ENCODE measurements at places on chromosomes 2 and 18.

DNA sequence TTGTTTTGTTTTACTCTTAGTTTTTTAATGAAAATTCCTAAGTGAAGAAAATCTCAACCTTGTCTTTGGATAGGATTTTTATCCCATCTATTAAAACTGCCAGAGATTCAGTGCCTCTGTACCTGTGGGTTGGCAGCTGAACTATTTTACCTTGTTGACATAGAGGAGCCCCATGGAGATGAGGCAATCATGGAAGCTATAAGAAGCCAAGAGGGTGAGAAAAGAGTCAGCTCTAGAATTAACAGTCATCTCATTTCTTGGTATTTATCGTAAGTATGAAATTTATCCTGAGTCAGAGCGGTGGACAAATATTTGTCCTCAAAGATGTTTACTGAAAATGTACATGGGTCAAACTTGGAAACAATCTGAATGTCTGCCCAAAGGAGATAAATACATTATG is 35.8 kb upstream of the PGAP1 start:
- no peak for DNase-seq

- DNase-seq = no peak
These were observed 71.4 kb upstream of the RNU4ATAC start for GRCh38 chr2:121459291-121459690.

- DNase-seq = no peak
These were observed 61.2 kb upstream of the CHN1 start for GRCh38 chr2:175066411-175066810.

DNA sequence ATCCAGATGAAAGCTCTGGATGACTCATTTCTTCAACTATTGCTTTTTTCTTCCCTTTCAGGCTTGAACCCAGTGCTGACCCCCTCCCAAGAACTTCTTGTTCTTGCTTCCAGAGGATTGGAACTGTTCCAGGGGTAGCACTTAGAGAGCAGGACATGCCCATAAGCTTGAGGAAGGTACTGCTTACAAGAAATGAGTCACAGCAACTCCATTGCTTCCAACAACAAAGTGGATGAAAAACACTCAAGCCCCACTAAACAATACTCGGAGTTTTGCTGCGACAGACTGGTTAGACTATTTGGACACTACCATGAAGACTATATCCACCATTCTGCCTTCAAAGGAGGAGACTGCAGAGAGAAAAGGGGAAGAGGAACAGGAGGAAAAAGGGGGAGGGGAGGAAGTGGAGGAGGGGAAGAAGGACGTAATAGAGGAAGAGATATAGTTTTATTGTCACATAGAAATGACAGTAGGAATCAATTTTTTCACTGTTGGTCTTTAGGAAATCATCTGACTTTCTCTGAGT is 1.6 kb upstream of the EPC2 start:
- no peak for DNase-seq

DNA sequence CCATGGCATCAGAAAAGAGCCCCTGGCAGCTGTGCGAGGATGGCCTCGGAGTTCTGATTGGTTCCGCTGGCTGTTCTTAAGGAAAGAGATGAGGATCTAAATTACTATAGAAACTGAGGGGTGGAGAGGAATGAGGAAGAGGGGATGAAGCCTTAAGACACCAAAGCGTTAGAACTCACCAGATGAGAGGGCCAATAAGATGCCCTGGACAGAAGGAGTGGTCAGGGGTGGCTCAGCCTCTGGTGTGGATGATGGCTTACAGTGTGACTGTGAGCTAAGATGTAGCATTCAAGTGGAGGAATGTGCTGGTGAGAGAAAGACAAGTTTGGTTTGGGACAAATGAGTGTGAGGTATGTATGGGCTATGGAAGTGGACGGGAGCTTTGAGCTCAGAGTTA is 97.8 kb downstream of the ZFP36L2 start:
- DNase-seq = no peak

GRCh38 chr2:136376798-136377211 is 258.9 kb upstream of the CXCR4 start:
- DNase-seq = no peak

DNA sequence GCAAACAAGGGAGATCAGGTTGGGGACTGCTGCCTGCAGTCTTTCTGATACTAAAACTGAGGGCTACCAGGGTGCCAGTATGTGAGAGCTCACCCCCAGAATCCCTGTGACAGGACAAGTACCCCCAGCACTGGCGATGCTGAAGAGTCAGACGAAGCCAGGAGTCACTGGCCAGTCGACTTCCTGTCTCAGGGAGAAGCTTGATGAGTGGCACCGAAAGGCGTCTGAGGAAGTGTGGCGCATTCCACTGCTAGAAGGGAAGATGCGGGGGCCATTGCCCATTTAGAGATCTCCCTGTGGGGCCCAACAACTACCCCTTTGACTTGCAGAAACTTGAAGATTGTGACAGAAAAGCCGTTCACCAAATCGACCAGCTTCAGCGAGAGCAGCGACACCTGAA is 22.0 kb downstream of the MXD1 start:
- no peak for DNase-seq

GRCh38 chr2:96274355-96275056 is 8.5 kb downstream of the CIAO1 start:
- DNase-seq = no peak

- no peak for DNase-seq
These were observed 38.1 kb downstream of the AGFG1 start for GRCh38 chr2:227509824-227510619.

GRCh38 chr2:113861740-113862139 is 28.1 kb upstream of the ACTR3 start:
- DNase-seq = no peak

DNA sequence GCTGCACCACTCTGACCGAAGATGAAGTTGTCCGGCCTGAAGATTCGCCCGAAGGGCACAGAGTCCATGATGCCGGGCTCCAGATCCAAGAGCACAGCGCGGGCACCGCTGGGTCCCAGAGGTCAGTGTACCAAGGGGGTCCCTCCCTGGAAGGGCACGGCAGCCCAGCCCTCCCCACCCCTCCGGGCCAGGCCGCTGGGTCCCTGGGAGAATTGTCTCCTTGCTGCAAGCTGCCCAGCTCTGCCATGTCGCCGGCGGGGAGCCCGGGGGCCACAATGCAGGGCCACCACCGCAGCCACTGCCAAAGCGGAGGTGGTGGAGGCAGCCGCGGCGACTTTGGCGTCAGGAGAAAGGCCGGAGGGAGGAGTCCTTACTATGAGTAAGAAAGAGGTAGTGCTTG is 189.5 kb upstream of the CYRIA start:
- no peak for DNase-seq

GRCh38 chr2:71120195-71120594 is 9.8 kb downstream of the MCEE start:
- no peak for DNase-seq

GRCh38 chr2:144886862-144887261 is 366.9 kb upstream of the ZEB2 start:
- DNase-seq = no peak

Data from NCI-H1092 (cell line).